ENCODE measurements at places on chromosomes 4 and X.

GRCh38 chr4:138428611-138429010, 186.5 kb upstream of the SLC7A11 start:
- DNase-seq, result no peak
- H3K36me3 ChIP-seq, result no peaks in the 10 kb centered on the region
- no peak overlapping the region for H3K27ac ChIP-seq

GRCh38 chr4:139282065-139282720, 2.2 kb upstream of the MGARP start:
- H3K4me3 ChIP-seq, result no peak overlapping the region
- H3K36me3 ChIP-seq, result no peaks in the 10 kb centered on the region
- H3K27ac ChIP-seq, result no peak overlapping the region

DNA sequence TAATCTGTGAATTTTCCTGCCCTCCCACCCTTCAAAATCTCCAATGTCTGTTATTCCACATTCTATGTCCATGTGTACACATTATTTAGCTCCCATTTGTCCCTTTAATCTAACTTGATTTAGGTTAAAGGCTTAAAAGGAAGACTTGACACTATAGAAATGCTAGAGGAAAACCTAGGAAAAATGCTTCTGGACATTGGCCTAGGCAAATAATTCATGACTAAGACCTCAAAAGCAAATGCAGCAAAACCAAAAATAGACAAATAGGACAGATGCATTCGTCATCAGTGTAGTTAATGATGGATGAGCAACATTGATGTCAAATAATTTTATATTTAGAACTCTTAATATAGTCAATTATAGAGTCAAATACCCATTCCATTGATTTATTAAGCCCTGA, 36.9 kb downstream of the INTU start:
- no peaks in the 10 kb centered on the region for H3K27me3 ChIP-seq
- no peak for DNase-seq
- no peaks in the 10 kb centered on the region for H3K4me1 ChIP-seq

DNA sequence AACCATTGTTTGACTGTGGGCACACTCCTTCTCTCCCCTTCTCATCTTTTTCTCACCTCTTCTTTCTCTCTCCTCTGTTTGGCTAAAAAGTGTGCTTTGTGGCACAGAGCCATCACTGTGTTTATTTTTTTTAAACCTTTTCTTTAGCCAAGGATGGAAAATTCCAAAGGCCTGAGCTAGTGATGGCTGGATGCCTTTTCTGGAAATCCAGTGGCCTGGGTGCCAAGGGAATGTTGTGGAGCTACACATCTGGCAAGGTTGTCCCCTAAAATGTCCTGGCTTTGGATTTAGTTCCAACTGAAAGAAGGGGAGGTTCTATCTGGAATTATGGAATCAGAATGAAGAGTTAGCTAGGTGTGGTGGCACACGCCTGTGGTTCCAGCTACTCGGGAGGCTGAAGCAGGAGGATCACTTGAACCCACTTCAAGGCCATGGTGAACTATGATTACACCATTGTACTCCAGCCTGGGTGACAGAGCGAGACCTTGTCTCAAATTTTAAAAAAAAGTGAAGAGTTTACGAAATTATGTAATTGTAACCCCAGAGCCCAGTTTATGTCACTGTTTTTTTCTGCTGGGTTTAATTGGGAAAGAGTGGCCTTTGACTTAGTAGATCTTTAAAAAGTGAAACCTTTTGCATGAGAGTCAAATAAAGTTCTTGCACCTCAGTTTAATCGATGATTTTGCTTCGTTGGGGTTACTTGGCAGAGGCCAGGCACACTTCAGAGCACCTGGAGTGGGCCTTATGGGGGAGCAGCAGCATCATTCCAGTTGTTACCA, 17.7 kb downstream of the DOCK11 start:
- peak overlapping the region; percentile 19 for H3K27ac ChIP-seq
- no peaks in the 10 kb centered on the region for H3K36me3 ChIP-seq
- DNase-seq, result no peak
- H3K4me1 ChIP-seq, result no peaks in the 10 kb centered on the region
- H3K27me3 ChIP-seq, result no peaks in the 10 kb centered on the region
- no peak overlapping the region for H3K4me3 ChIP-seq

- H3K27ac ChIP-seq, result no peak overlapping the region
- H3K4me1 ChIP-seq, result peaks cover 4% of the 10 kb centered on the region
- H3K36me3 ChIP-seq, result peaks cover 28% of the 10 kb centered on the region
- H3K27me3 ChIP-seq, result no peaks in the 10 kb centered on the region
Measured at GRCh38 chr4:94221916-94222315, 14.3 kb downstream of the SMARCAD1 start.

DNA sequence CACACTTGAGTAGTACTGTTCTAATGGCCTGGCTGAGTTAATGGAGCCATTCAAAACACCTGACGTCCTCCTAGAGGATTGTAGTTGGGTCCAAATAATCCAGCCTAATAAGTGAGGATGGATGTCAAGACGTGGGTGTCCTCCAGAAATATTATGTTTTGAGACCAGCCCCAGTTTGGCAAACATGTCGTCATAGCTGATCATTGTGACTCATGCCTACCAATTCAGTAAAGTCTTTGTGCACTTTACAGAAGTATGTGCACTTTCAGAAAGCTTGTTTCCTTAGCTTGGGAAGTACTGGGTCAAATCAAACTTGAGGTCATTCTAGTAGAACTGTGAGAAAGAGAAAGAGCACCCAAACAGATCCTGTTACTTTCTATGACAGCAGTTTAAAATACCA, 37.6 kb upstream of the GLRA2 start:
- H3K4me3 ChIP-seq, result no peak overlapping the region
- H3K4me1 ChIP-seq, result no peaks in the 10 kb centered on the region
- no peaks in the 10 kb centered on the region for H3K36me3 ChIP-seq
- no peak for DNase-seq

- H3K36me3 ChIP-seq, result no peaks in the 10 kb centered on the region
- H3K27ac ChIP-seq, result peak overlapping the region; percentile 99
- peak overlapping the region; percentile 51 for H3K4me3 ChIP-seq
- H3K4me1 ChIP-seq, result peaks cover 98% of the 10 kb centered on the region
Measured at GRCh38 chr4:76208005-76208765, 5.4 kb downstream of the SCARB2 start.

- peaks cover 5% of the 10 kb centered on the region for H3K27me3 ChIP-seq
- H3K4me3 ChIP-seq, result no peak overlapping the region
- DNase-seq, result no peak
- H3K36me3 ChIP-seq, result no peaks in the 10 kb centered on the region
Measured at GRCh38 chr4:56181140-56181953, 205.9 kb downstream of the AASDH start.

DNA sequence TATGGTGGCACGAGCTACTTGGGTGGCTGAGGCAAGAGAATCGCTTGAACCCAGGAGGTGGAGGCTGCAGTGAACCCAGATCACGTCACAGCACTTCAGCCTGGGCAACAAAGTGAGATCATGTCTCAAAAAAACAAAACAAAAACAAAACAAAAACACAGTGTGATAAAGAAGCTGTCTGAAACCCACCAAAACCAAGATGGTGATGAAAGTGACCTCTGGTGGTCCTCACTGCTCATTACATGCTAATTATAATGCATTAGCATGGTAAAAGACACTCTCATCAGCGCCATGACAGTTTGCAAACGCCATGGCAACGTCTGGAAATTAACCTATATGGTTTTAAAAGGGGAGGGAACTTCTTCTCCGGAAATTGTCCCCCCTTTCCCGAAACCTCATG, 29.4 kb upstream of the OPHN1 start:
- H3K27ac ChIP-seq, result no peak overlapping the region
- no peaks in the 10 kb centered on the region for H3K27me3 ChIP-seq
- H3K4me1 ChIP-seq, result no peaks in the 10 kb centered on the region
- no peaks in the 10 kb centered on the region for H3K36me3 ChIP-seq

DNA sequence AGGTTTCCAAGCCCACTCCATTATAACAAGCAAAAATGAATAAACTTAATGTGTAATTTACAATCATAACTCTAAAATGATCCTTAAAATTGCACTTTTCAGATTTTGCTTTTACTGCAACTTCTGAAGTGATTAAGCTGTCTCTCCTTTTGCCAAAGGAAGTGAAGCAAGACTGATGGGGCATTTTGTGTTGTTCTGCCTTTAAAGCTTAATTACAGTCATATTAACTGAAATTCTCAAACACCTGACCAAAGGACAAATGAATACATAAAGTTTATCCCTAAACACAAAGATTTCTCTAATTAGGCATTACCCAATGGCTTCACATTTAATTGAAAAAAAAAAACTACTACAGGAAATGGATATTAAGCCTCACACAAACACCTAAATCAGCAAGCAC, 101.8 kb downstream of the ATP11C start:
- H3K4me1 ChIP-seq, result peaks cover 51% of the 10 kb centered on the region
- H3K36me3 ChIP-seq, result no peaks in the 10 kb centered on the region
- no peak overlapping the region for H3K4me3 ChIP-seq
- H3K27ac ChIP-seq, result peak overlapping the region; percentile 33
- no peak for DNase-seq

DNA sequence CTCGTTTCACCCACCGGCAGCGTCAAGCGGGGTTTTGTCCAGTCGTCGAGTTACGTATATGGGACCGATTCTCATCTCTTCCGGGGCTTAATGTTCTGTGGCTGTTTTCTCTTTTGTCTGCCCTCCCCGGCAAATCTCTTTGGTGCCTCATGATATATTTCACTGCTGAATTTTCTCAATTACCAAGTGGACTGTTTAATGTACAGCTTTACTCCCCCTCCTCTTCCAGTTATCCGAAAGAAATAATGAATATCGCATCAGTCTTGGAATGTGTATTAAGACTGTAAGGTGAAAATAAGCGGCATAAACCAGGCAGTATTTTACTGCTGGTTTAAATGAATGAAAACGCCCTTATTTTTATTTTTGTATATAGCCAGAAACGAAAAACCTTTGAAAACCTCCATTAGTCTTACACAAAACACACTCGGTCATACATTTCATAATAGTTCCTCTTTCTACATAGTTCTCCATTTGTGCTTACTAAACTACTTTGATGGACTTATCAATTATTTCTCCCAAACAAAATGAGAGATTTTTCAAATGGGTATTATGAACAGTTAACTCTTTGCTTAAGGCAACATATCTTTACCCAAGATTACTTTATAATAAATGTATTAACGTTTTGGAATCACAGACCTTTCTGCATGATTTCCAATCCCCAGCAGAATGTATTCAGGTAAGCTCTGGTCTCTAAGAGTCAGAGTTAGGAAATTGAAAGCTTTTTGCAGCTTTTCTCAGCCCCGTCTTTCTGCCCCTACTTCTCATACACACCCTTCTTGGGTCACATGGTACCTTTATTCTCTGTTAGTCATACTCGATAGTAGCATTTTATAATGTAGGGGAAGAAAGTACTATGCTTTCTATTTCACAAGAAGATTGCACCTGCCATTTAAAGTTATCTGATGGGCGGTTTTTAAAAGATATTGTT, 979 bp downstream of the RP2 start:
- peak overlapping the region; percentile 90 for H3K27ac ChIP-seq
- no peaks in the 10 kb centered on the region for H3K27me3 ChIP-seq
- peaks cover 31% of the 10 kb centered on the region for H3K4me1 ChIP-seq
- no peaks in the 10 kb centered on the region for H3K36me3 ChIP-seq

- H3K4me3 ChIP-seq, result no peak overlapping the region
- no peak for DNase-seq
- H3K36me3 ChIP-seq, result no peaks in the 10 kb centered on the region
- H3K27me3 ChIP-seq, result no peaks in the 10 kb centered on the region
- H3K4me1 ChIP-seq, result no peaks in the 10 kb centered on the region
Measured at GRCh38 chrX:140475025-140475424, 29.8 kb downstream of the SOX3 start.

DNA sequence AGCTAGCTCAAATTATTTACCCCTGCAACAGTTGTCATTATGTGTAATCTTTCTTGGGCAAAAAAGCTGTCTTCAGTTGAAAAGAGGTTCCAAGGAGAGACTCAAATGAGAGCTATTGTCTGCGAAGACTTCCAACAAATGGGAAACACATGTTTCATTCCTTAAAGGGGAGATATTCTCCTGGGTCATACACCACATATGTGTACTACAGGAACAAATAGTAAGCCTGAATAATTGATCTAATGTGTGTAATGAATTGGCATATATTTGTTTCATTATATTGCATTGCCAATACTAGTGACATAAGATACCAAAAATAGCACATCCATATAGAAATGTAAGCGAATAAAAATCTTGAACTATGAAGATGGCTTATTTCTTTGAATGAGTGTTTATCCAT, 950.9 kb upstream of the NDST4 start:
- no peak overlapping the region for H3K27ac ChIP-seq
- H3K4me1 ChIP-seq, result no peaks in the 10 kb centered on the region
- no peak for DNase-seq
- H3K36me3 ChIP-seq, result no peaks in the 10 kb centered on the region
- H3K4me3 ChIP-seq, result no peak overlapping the region
- H3K27me3 ChIP-seq, result no peaks in the 10 kb centered on the region

DNA sequence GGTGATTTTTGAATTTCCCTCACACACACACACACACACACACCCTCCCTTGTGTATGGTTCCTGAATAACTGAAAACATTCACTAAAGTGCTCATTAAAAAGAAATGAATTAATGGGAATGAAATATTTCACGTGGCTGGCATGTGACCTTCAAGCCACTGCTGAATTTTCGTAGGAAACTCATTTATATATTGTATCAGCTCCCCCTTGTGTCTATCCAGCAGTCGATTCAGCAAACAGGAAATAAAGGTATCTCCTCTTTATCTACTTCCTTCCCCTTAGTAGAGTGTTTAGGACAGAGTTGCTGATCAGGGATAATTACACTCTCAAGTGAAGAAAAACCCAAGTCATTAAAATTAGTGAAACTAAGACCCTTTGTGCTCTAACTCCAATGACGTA, 912.6 kb upstream of the LCORL start:
- no peak for DNase-seq
- H3K4me3 ChIP-seq, result no peak overlapping the region
- no peaks in the 10 kb centered on the region for H3K36me3 ChIP-seq
- no peaks in the 10 kb centered on the region for H3K27me3 ChIP-seq
- peaks cover 6% of the 10 kb centered on the region for H3K4me1 ChIP-seq
- no peak overlapping the region for H3K27ac ChIP-seq

GRCh38 chrX:49276671-49277534, 7.3 kb downstream of the PPP1R3F start:
- H3K27me3 ChIP-seq, result no peaks in the 10 kb centered on the region
- H3K36me3 ChIP-seq, result no peaks in the 10 kb centered on the region
- no peak overlapping the region for H3K4me3 ChIP-seq
- H3K4me1 ChIP-seq, result peaks cover 31% of the 10 kb centered on the region

- H3K27ac ChIP-seq, result peak overlapping the region; percentile 16
- H3K4me1 ChIP-seq, result peaks cover 40% of the 10 kb centered on the region
- peak; percentile 77 for DNase-seq
- H3K36me3 ChIP-seq, result peaks cover 38% of the 10 kb centered on the region
- H3K4me3 ChIP-seq, result peak overlapping the region; percentile 37
Measured at GRCh38 chr4:41644288-41644914, 104.1 kb downstream of the PHOX2B start.

DNA sequence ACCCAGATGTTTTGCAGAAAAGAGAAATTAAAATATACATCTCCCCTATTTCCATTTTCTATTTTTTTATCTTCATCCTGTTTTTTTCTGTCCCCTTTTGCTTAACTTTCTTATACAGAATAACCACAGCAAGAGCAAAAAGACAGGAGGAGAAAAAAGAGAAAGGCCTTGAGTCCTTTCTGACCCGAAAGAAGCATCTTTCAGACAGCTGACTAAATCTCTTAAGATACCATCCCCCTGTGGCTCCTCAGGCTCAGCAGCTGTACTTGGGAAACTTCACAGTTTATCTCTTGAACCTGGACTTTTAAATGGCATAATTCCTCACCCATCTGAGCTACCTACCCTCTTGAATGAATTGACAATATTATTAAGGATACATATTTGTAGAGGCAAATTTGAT, 100.2 kb downstream of the FIP1L1 start:
- H3K4me3 ChIP-seq, result no peak overlapping the region
- H3K27ac ChIP-seq, result no peak overlapping the region
- DNase-seq, result no peak
- H3K36me3 ChIP-seq, result peaks cover 38% of the 10 kb centered on the region
- H3K4me1 ChIP-seq, result no peaks in the 10 kb centered on the region

GRCh38 chr4:11615601-11616000, 186.9 kb upstream of the HS3ST1 start:
- no peak for DNase-seq
- H3K27ac ChIP-seq, result no peak overlapping the region
- peaks cover 8% of the 10 kb centered on the region for H3K4me1 ChIP-seq
- H3K27me3 ChIP-seq, result no peaks in the 10 kb centered on the region
- no peak overlapping the region for H3K4me3 ChIP-seq
- no peaks in the 10 kb centered on the region for H3K36me3 ChIP-seq
